HEK293T (cell line): ENCODE measurements at places on chromosomes 11 and 22.
A peak's percentile ranks its signal among the peaks of the same experiment; 100 is the strongest.

GRCh38 chr11:5499671-5500070 is 10.1 kb downstream of the UBQLN3 start:
- no peak for DNase-seq

DNA sequence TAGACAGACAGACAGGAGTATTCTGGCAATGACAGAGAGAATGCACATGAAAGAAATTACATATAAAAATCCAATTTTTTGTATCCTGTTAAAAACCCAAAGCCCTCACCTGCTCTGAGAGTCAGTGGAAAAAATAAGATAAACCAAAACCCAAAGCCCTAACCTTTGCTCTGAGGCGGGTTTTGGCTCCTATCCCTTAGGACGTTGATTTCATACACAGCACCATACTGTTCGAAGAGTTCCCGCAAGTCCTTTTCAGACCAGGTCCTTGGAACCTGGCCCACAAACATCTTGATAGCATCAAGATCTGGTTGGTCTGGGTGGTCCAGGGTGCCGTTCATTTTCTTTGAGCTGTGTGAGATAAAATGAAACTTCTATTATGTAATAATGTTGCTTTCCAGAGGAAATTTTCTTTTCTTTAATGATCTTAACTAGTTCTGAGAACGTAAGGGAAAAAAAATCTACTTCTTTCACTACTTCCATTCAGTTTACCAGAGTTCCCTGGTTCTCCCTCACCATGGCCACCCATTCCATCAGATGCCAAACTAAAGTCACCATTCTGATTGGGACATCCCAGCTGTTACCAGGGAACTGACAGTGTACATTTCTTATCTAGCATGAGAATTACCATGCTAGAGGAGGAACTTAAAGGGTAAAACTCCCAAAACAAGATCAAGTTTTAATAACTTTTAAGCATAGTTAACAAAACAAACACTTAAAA is 39.9 kb upstream of the RAPSN start:
- no peak for DNase-seq

DNA sequence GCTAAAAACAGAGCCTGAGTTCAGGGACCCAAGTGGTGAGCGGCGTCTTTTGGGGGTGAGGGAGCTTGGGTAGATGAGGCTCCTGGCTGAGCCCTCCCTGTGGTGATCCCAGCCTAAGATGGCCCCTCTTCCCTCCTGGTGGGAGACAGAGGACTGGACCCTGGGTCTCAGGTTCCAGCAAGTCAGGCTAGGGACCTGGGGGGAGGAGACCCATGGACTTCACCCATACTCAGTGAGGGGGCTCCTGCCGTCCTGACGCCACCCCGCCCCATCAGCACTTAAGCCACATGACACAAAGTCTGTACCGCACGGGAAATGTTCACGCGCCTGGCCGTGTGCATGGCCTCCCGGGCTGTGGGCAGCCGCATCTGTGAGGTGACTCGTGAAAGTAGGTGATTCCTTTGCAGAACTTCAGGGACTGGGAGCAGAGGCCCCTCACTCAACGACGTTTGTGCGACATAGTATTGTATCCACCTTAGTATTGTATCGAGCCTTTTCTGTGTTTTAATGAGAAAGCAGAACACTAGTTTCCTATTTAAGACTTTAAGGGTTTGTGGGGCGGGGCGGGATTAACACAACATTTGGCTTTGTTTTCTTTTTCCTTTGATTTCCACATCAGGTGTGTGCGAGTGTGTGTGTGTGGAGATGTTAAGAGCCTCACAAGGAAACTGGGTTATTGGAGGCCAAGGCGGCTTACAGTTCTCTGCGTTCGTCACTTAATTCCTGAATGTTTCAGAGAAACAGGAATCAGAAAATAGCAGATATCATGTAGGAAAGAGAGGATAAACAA is 18.4 kb upstream of the TMEM191C start:
- no peak for DNase-seq

GRCh38 chr11:73252577-73253191 is 19.5 kb upstream of the P2RY6 start:
- DNase-seq, result no peak

DNA sequence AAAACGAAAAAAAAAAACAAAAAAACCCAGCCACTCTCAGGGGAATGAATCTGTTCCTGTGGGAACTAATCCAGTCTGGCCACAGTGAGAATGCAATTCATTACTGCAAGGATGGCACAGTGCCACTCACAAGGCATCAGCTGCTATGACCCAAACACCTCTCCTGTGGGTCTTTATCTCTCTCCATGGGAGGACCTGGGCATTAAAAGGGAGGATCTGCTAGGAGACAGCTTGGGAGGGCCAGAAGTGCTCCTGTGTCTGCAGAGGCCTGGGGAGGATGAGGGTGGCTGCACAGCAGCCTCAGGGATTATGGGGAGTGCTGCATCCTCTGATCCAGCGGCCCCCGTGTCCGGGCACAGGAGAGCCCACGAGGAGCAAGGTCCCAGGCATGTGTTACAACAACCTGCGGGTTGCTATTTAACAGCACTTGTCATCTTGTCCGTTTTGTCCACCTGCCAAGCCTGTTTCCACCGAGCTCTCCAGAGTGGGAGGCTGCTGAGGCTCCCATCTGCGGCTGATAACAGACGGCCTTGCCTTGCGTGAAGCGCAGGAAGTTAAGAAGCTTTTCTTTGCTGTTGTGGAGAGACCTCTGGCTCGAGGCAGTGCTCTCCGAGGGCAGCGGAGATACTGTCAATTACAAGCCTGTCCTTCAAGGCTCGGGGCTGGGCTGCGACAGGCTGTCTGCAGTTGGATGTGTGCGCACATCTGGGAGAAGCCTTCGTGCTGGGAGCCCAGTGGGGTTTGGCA is 97.7 kb downstream of the NXPE2 start:
- no peak for DNase-seq

GRCh38 chr11:71563406-71563805 is 2.0 kb upstream of the KRTAP5-10 start:
- peak; percentile 67 for DNase-seq
